ENCODE measurements at places on chromosomes 1 and 21.
A peak's percentile ranks its signal among the peaks of the same experiment; 100 is the strongest.

GRCh38 chr1:41322835-41323234 is 38.4 kb upstream of the FOXO6 start:
- peak; percentile 79 for DNase-seq

DNA sequence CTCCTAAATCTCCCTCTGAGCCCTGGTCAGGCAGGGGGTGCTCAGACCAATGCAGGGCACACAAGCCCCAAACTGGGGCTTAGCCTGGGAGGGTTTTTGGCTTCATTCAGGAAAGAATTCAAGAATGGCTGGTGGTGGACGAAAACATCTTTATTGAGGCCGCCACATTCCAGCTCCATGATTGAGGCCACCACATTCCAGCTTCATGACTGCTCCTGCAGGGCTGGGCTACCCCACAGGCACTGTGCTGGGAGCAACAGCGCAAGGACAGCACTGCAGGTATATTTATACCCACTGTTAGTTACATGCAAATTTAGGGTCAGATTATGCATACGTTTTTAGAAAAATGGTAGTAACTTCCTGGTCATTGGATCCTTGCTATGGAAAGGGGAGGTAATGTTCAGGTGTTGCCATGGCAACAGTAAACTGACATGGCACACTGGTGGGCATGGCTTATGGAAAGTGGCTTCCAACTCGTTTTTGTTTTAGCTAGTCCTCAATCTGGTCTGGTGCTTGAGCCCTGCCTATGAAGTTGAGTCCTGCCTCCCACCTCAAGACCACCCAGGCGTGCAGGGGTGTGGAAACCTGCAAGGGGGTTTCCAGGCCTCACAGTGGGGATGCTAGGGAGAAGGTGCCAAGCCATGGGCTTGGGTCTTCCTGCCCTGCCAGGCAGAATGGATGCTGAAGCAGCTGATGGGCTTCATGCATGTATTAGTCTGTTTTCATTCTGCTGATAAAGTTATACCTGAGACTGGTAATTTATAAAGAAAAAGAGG is 348.7 kb upstream of the AJAP1 start:
- no peak for DNase-seq

DNA sequence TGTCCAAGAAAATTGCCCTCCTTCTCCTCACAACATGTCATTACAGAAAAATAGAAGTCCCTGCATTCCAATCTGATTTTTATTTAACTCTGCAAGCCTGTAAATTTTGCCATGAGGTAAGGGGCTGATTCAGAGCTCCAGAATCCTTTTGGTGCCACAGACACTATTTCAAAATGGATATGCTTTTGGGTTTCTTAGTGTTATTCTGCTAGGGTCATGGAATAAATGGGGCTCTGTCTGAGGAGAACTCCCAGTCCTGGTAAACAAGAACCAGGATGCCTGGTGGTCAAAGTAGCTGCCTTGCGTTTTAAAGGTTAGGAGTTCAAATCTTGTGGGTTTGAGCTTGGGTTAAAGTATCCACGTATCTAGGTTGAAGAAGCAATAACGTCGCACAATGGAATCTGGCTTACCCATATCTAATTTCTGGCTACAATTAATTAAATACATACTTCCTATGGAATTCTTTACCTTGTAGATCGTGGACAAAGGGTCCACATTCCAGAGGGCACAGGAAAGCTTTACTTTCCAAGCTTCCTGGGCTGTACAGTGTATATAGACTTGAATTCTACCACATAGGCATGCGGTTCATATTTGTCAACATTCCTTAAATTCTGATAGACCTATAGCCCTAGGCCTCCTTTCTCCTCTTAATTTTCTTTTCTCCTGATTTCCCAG is 98.0 kb upstream of the CDC42BPA start:
- DNase-seq = no peak

DNA sequence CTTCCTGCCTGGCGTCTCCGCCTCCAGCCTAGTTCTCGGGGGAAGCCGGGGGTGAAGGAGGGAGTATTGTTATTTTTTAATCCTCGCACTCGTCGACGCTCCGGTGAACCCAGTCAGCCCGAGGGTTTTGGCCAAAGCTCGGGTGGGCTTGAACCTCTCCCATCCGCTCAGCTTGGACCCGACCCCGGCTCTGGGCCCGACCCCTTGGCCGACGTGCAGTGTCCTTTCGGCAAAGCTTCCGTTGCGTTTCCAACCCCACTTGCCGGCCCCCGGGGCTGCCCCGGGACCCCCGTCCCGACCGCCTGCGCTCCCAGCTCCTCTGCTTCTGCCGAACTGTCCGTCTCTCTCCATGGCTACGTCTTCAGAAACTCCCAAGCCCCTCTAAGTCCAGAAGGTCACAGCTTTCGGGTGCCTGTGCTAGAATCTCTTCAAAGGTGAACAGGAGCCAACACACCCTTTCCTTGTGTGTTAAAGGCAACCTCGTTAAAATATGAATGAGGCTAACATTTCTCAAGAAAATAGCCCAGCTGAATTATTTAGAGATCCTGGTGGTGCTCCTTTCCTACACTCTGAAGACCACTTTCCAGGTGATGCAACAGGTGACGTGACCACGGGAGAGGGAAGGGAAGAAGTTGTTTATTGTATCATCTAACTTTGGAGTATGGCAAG is 647 bp downstream of the DESI2 start:
- peak; percentile 22 for DNase-seq

GRCh38 chr1:31980835-31981455 is 32.7 kb upstream of the KHDRBS1 start:
- no peak for DNase-seq

Data from Daoy (cell line).